ENCODE measurements at places on chromosomes 7 and 10.

GRCh38 chr7:128035712-128036111 is 4.5 kb upstream of the LRRC4 start:
- no peak for DNase-seq

DNA sequence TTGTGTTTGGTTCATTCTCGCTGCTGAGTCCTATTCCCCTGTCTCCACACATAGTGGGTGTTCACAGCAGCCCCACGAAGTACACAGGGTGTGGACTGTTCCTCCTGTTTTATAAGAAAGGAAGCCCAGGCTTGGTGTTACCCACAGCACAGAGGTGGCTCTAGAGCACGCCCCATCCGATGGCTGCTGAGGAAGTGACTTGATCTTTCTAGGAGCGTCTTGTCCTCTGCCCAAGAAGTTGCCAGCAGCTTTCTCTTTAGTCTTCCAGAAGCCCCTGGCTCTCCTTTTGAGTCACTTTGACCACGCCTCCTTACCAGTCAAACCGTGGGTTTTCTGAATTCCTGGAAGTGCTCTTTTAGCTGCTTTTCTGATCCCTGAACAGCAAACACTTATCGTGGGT is 94.0 kb downstream of the GRK5 start:
- DNase-seq = no peak

DNA sequence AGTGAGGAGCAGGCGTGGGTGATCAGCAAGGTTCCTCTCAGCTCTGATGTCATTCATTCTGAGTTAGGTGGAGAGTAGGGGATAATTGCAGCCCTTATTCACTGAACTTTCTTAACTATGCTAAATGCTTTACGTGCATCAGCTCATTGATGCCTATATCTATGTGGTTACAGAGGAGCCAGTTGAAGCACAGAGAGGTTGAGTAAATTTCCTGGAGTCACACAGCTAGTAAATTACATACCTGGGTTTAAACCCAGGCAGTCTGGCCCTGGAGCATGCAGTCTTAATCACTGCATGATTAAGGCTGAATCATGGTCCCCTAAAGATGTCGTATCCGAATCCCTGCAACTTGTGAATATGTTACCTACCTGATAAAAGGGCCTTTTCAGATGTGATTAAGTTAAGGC is 99.6 kb downstream of the GRK5 start:
- DNase-seq = peak; percentile 70

- no peak for DNase-seq
Measured at GRCh38 chr10:42937649-42938180, 139.2 kb upstream of the RET start.

GRCh38 chr10:59793919-59794318 is 40.7 kb upstream of the MRLN start:
- DNase-seq = peak; percentile 69

DNA sequence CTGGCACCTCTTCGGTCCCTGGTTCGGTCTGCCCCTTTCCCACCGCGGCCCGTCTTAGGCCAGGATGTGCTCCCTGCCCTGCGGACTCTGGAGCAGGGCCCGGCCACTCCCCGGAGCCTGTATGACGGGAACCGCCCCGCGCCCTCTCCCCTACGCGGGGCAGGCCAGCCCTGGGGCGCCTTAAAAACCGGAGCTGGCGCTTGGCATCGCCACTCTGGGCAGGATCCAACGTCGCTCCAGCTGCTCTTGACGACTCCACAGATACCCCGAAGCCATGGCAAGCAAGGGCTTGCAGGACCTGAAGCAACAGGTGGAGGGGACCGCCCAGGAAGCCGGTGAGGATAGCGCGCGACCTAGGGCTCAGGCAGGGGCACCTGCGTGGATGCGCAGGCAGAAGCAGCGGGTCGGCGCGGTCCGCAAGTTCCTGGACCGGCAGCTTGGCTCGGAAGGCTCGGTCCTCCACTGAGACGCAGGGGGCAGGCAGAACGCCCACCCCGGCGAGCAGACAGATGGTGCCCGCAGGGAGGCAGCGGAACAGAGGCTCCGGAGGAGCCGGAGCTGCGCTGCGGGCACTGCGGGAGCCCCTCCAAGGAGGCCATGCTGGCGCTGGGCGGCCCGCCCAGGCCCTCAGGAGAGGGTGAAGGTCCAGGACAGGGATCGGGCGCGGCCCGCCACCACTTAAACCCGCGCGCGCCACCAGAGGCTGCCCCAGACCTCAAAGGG is at the start of gene ADIRF:
Gene ADIRF, plus strand, starts transcription at position 212 of the 723 bp plus-strand sequence. Its CDS starts 63 bp downstream, at position 275.
- peak; percentile 49 for DNase-seq

GRCh38 chr7:45812946-45813345 is 59.9 kb downstream of the CCDC201 start:
- no peak for DNase-seq

DNA sequence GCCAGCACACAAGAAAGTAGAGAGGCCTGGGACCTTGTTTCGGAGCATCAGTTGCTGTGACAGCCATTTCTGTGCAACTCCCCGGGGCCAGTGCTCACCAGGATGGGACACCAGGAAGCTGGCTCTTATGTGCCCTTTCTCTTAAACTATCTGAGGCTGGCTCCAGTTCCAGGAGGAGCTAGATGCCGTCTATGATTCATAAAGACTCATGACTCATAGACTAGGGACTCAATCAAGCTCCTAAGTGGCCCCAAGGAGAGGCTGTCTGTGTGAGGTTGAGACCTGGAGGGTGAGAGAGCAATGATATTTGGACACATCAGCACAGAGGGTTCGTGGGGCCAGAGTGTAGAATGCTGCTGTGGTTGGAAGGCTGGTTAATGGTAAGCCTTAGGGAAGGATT is 580.1 kb downstream of the CCSER2 start:
- peak; percentile 85 for DNase-seq

GRCh38 chr7:23100697-23101096 is 4.9 kb upstream of the KLHL7 start:
- no peak for DNase-seq

DNA sequence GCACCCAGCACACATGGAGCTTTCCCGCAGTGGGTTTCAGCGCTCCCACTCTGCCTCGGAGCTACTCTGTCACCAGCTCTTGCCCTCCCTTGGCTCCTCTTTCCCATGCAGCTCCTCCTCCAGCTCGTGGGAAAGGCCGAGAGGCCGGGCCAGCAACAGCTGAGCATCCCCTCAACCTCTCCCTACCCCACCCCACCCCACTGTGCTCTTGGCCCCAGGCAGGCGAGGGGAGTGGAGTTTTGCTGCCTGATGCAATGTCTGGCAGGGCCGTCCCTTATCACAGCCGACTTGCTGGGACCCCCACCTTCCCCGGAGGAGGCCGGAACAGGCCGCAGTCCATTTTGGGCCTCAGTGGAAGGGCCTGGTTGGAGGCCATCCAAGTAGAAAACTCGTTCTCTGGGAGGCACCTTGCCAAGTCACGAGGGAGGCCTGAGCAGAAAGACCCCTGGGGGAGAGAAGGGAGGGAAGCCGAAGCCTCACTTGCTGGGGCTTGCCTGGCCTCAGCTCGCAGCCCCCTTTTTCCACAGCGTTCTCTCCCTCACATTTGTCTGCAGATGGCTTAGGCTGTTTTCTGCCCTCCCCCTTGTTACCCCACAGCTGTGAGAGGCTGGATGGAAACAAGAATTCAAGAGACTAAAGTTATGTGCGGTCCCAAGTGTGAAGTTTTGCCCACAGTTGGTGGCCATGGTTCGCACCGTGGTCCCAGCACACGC is 35.3 kb downstream of the CHST3 start:
- DNase-seq = no peak

DNA sequence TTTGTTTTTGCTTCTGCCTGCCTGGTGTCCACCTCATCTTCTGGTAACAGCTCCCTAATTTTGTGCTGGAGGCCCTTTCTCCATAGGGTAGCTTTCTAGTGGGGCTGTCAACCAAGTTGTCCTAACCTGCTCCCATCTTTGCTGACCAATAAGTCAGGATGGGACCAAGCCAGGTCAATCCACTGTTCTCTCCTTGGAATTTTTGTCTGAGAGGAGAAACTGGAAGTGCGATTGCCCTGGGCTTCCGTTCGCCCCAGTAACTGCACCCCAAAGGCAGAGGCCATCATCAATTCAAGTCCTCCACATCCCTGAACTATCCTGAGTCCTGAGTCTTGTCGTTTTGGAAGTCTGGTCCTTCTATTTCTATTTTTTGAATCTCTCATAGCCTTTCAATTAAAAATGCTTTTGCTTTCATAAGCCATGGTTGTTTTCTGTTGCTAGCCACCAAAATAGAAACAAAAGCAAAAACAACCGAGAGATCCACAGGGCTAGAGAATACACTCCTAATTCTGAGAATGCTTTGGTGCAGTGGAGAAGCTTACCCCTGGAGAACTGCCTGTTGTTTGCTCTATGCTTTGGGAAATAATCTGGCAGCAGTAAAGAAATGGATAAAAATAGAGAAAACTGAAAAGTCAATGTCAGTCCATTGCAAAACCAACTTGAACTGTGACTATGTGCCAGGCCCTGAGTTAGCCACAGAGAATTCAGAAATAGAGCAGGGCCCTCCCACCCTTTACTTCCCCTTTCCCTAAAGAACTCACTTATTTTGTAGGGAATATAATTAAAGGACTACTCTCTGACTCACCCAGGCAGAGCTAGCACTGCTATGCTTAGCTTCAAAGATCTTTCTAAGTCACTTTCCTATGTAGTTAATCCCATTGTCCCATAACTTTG is 368.1 kb downstream of the CXCL12 start:
- no peak for DNase-seq

DNA sequence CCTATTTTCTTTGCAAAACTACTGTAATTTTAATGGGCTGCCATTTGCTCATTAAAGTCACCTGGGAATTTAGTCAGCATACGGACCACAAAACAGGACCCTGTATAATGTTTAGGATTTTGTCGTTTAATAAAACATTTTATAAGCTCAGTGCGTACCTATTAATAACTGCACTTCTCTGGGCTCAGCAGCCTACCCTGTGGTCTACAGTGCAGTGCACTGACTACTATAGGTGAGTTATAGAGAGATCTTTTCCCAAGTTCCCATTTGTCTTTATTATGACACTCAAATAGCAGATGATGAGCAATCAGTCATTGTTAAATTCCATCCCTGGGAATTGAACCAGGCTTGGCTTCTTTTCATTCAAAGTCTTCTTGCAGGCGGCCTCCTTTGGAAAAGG is 433.4 kb upstream of the NFE2L3 start:
- DNase-seq = no peak

- no peak for DNase-seq
Measured at GRCh38 chr7:35263396-35263795, 9.5 kb upstream of the TBX20 start.

DNA sequence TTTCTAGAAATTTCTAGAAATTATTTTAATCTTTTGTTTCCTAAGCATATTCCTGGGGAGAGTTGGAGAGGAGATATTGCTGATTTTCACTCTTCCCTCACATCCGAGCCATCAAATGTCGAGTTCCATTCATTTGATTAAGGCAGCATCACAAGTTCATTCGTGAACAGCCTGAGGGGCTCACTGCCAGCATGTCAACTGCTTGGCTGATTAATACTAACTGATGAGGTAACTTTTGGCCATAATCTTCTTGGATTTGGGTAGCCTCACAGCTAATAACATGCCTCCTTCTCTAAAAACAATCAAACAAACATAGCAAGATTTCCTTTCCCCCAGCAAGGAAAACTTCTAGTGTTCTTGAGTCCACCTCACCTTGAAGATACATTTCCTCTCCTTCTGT is 87.1 kb upstream of the AFAP1L2 start:
- DNase-seq = no peak

- no peak for DNase-seq
Measured at GRCh38 chr10:49287689-49288340, 11.2 kb upstream of the C10orf71 start.

GRCh38 chr7:18496341-18496700 is 772 bp downstream of the HDAC9 start:
- DNase-seq = no peak

GRCh38 chr7:91660734-91661356 is 219.7 kb downstream of the MTERF1 start:
- DNase-seq = peak; percentile 1

- peak; percentile 88 for DNase-seq
Measured at GRCh38 chr7:92020636-92021035, 80.0 kb downstream of the AKAP9 start.

DNA sequence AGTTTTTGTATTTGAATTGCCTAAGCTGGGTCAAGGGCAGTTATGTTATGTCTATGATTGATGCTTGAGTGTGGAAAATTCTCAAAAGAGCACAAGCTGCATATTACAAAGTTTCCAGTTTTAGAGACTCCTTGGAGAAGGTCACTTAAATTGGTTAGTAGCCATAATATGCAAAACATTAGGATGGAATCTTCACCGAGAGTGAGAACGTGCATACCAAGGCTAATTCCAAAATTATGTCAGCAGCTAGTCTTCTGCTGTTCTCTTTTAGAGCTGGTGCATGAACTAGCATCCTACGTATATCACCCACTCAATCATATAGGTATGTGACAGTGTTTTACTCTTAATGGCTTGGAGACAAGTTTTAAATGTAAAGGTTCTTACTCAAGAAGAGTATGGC is 49.2 kb downstream of the MKX start:
- DNase-seq = no peak

- DNase-seq = no peak
Measured at GRCh38 chr10:73139251-73139650, 28.6 kb downstream of the ECD start.

- DNase-seq = no peak
Measured at GRCh38 chr10:130411496-130412085, 275.4 kb downstream of the GLRX3 start.
